ENCODE measurements at places on chromosomes 5 and 9.

GRCh38 chr9:73541923-73542322, 390.3 kb downstream of the ANXA1 start:
- no peak for DNase-seq

GRCh38 chr5:80369521-80369920, 38.3 kb upstream of the ZFYVE16 start:
- DNase-seq: no peak

GRCh38 chr5:128528126-128528525, 9.9 kb downstream of the FBN2 start:
- DNase-seq: no peak

DNA sequence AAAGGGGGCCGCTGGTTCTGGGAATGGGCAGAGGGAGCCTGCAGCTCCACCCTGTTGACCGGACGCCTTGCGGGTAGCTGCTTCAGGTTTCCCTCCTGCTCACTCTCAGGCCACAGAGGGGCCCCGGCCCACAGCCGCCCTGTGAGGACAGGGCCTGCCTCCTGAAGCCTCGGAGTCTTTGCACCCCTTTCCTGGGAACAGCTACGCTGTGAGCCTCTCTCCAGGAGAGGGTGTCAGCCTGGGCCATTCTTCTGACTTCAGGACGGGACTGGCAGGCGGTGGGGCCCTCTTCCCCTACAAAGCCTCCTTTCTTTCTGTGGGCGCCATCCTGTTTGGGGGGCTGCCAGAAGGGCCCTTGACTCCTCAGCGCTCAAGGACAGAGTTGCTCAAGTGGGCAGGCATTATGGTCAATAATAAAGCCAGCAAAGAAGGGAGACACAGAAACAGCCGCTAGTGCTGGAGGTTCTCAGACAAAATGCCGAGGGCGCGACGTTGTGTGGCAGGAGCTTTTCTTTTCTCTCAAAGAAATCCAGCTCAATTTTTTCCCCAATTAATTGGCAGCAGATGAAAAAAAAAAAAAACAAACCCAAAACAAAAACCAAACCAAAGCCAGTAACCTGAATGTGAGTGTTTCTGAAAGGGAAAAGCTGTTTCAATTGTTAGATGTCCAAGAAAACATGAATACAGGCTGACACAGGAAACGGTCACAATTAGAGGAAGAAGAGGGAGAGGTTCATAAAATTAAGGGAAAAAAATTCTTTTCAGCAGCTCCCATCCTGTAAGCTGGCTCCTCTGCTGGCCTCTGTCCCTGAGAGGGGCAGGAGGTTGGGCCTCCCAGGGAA, 12.8 kb upstream of the SLC25A51 start:
- no peak for DNase-seq

DNA sequence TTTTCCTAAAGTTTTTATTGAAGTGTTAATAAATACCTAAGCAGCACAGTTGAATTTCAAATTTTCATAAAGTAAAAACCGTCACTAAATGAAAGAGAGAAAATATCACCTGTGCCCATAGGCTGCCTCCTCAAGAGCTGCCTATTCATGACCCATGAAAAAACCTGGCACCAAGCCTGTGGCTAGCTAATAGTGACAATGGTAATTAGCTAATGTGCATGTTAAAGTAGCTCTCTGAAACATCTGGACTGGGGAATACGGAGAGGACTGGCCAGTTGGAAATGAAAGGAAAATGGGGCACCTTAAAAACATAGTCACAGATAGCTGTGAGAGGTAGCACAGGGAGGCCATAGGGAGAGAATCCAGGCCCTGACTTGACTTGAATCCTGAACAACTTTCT, 5.4 kb upstream of the GNE start:
- no peak for DNase-seq

- no peak for DNase-seq
These were observed 46.8 kb downstream of the SLC1A3 start for GRCh38 chr5:36653044-36653705.

GRCh38 chr9:90774682-90775081, 26.9 kb upstream of the SYK start:
- DNase-seq: no peak

DNA sequence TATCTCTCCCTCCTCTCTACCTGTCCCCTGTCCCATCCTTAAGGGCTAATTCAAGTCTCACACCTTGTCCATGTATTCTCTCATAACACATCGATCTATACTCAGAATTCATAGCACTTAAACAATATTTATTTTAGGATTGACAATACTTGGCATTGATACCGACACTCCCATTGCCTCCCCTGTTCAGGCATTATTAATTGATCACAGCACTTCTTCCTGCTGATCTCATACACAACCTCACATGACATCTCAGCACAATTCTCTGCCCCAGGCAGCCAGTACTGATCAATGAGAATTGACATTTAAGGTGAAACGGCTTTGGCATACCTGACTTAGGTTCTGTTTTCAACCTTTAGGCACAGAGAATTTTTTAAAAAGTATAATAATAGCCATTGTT, 582.4 kb upstream of the BRINP1 start:
- no peak for DNase-seq

GRCh38 chr5:180652771-180653170, 3.4 kb upstream of the FLT4 start:
- DNase-seq: no peak

DNA sequence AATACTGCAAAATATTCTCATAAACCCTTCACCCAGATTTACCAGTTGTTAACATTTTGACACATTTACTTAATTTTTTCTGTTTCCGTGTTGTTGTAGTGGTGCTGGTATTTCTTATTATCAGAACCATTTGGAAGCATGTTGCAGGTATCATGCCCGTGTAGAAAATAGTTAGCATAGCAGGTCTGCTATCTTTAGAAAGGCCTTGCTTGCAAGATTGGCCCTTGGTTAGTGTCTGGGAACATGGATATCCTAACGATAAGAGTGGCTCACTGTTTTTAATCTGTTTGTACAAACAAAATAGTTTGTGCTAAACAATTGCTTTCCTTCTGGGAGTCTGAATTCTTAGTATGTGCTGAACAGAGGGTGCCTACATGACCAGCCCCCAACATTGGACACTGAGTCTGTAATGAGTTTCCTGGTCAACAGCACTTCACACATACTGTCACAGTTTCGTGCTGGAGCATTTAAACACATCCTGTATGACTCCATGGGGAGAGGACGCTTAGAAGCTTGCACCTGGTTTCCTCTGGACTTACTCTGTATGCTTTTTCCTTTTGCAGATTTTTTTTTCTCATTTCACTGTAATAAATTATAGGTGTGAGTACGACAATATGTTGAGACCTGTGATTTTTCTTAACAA, 66.9 kb downstream of the MAN2A1 start:
- DNase-seq: no peak

DNA sequence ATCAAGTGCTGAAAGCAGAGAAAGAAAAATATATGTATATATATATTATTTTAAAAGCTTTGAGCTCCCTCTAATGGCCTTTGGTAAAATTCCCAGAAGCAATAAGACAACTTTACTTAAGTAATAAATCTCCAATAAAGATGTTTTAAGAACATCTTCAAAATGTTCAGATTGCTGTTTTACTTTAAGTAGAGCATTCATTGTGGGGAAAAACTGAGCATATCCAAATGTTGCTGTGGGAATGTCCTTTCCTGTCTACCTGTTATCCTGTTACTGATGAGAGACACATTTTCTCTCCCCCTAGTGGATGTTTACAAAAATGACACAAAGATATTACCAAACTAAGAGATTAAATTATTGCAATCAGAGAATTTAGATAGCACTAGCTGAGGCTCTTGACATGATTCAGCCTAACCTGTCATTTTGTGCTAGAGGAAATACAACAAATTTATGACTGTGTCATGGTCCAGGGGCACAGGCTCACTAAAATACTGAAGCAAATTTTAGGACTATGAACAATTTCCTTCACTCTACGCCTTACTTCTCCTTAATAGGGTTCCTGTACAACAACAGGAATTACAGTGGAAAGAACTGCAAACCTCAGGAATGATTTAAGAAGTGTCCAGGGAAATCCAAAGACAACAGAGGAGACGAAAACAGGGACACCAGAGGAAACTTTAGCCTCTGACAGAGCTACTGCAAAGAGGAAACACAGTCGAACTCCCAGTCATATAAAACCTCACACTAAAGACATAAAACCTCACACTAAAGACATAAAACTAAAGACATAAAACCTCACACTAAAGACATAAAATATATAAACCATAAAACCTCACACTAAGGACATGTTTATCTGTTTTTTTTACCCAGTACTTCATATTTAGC, 24.3 kb upstream of the PRRC1 start:
- no peak for DNase-seq

- DNase-seq: no peak
These were observed 4.4 kb downstream of the LCN9 start for GRCh38 chr9:135667463-135668001.

DNA sequence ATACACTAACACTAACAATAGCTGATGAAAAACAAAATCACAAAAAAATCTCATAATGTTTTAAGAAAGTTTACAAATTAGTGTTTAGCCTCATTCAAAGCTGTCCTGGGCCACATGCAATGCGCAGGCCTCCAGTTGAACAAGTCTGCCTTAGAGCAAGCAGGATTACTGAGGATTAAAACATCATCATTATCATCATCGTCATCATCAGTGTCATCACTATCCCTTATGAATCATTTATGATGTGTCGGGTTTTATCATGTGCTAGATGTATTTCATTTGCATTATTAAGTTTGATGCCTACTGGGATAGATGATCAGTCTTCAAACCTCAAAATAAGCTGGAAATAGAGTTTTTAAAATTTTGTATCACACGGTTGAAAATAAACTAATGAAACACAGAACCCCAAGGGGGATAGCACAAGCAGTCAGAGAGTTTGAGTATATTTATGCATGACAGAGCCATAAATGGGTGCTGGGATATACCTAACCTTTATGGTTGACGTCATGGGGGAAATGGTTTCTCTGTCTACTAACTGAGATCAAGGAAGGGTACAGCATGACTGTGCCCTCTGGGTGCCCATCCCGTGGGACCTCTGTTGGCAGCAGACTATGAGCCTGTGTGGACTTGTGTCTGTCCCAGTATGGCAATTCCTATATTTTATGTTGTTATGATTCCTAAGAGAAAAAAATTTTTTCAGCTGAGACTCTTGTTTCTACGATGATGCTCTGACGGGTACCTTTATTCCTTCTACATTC, 150.3 kb upstream of the ADRA1B start:
- no peak for DNase-seq

Data from CD4-positive, alpha-beta T cell treated with Interleukin-1 beta for 1 hour (primary cell).